Lower lobe of right lung (tissue), 2 donors: ENCODE measurements at places on chromosomes 4 and X. TPM values are rescaled to one million over a fixed set of nuclear protein-coding genes. Genes with fewer than 3 reads are reported as not detected.

The SLC9B1 gene
- 0.74 TPM for total RNA-seq

The NDST4 gene
- total RNA-seq: not detected

The SPINK2 gene
- total RNA-seq: not detected

The RGS12 gene
- total RNA-seq: 59.5 TPM

The SERTM2 gene
- 0.09 TPM for total RNA-seq

The FRMPD3 gene
- 0.24 TPM for total RNA-seq

- no peaks in the 10 kb centered on the region for H3K36me3 ChIP-seq
- H3K4me3 ChIP-seq: no peak overlapping the region
- H3K27me3 ChIP-seq: no peaks in the 10 kb centered on the region
- H3K4me1 ChIP-seq: no peaks in the 10 kb centered on the region
- DNase-seq: no peak
Measured at GRCh38 chr4:92241094-92241493, 62.7 kb upstream of the GRID2 start.

- DNase-seq: no peak
- H3K4me1 ChIP-seq: no peaks in the 10 kb centered on the region
- H3K27me3 ChIP-seq: no peaks in the 10 kb centered on the region
- no peaks in the 10 kb centered on the region for H3K36me3 ChIP-seq
- H3K27ac ChIP-seq: no peak overlapping the region
Measured at GRCh38 chrX:6149060-6149872, 79.4 kb downstream of the NLGN4X start.

DNA sequence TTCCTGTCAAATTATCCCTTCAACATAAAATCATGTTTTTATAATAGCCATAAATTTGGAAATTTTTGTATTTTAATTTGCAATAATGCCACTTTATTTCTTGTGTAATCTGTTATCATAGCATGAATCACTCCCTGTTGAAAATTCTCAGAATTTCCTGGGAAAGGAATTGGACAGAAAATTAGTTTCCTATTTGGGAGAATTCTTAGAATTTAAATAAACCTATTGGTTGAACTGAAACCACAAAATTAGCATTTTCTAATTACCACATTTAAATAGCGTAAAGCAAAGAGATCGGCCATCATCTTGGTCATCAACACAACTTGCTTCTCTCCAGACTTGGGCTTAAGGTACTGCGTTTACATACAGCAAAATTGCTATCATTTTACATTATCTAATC is at the start of gene CSN1S1:
TSS of gene CSN1S1 (plus strand) at position 301 of the 400 bp plus-strand sequence. CDS start 1,488 bp downstream, outside the sequence.
- H3K4me3 ChIP-seq: no peak within 1 kb of the TSS
- no peak within 1 kb of the TSS for H3K27ac ChIP-seq
- no peaks in the 10 kb centered on the region for H3K4me1 ChIP-seq

GRCh38 chrX:151889421-151889820 is 23.3 kb upstream of the MAGEA4 start:
- no peaks in the 10 kb centered on the region for H3K36me3 ChIP-seq
- no peak overlapping the region for H3K4me3 ChIP-seq
- H3K27ac ChIP-seq: no peak overlapping the region
- DNase-seq: no peak

- H3K4me1 ChIP-seq: no peaks in the 10 kb centered on the region
- DNase-seq: no peak
- no peak overlapping the region for H3K27ac ChIP-seq
Measured at GRCh38 chrX:45621376-45622041, 420.8 kb upstream of the DIPK2B start.

DNA sequence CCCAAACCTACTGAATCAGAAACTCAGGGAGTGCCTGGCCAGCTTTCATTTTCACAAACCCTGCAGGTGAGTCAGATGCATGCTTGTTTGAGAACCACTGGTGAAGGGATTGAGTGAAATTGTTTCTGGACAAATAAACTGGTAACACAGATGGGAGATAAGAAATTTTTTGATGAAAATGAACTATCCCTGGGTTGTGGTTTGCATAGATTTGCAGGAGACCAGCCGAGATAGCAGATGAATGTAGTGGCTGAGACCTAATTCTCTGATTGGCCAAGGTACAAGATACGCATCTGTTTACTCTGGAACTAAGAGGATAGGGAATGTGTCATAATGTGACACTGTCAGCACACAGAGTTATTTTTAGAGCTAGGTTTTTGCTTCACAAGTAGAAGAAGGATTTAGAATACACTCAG is 117.8 kb upstream of the NOCT start:
- H3K36me3 ChIP-seq: no peaks in the 10 kb centered on the region
- H3K27ac ChIP-seq: no peak overlapping the region
- H3K4me3 ChIP-seq: no peak overlapping the region
- H3K4me1 ChIP-seq: peaks cover 6% of the 10 kb centered on the region

DNA sequence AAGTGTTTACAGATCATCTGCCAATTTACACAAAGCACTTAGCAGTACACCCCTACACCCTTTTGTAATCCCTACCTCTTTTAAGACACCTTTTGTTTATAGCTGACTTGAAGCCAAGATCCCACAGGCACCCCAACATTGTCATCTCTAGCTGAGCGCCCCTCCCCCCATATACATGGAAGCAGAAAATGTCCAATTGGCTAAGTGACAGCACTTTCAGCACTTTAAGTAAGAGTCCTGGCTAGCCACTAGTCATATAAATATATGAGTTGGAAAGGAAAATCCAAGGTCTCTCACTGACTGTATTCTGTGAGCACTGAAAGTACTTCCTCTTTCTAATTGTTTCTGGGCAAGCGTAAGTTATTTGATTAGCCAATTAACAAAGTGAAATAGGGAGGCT is 108.2 kb downstream of the NSUN7 start:
- H3K27ac ChIP-seq: no peak overlapping the region
- peaks cover 14% of the 10 kb centered on the region for H3K4me1 ChIP-seq
- peaks cover 14% of the 10 kb centered on the region for H3K36me3 ChIP-seq
- H3K4me3 ChIP-seq: no peak overlapping the region
- H3K27me3 ChIP-seq: peaks cover 5% of the 10 kb centered on the region
- no peak for DNase-seq

DNA sequence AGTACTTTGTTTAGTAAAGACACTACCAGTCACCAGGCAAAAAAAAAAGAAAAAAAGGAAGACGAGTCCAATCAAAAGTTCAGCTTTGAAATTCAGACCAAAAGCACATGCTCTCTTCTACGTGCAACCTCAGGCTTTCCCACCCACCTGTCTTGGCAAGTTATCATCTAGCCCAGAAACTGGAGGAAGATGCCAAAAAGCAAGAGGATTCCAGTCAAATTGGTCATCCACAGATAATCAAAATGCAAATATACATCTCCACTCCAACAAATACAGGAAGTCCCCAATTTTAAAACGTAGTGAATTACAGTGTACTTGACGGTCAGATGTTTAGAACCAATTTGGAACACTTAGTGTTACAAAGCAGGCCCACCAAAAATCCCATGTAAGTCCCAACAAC is 96.5 kb downstream of the PALLD start:
- H3K4me1 ChIP-seq: no peaks in the 10 kb centered on the region
- H3K27ac ChIP-seq: no peak overlapping the region
- no peak for DNase-seq

DNA sequence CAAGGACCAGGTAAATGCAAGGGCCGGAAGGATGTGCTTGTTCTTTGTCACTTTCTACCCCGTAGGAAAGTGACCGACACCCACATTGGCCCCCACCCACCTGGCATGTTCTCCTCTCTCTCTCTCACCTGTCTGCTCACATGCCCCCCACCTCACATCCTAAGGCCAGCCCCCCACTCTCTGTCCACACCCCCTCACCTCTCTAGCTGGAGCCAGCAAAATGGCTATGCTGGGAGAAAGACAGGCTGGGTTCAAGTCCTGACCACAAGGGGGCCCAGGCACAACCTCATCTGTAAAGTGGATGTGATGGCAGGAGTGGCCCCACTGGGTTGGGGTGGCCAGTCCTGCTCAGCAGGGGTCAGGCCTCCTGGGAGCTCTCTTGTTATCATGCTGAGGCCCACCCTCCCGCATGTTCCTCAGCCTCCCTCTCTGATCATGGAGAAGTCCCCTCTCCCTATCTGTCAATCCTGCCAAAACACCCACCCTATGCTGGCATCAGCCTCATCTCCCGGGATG is 1.7 kb upstream of the PPP2R2C start:
- H3K27me3 ChIP-seq: peaks cover 68% of the 10 kb centered on the region
- no peak for DNase-seq
- H3K4me1 ChIP-seq: peaks cover 14% of the 10 kb centered on the region
- no peak overlapping the region for H3K4me3 ChIP-seq
- H3K27ac ChIP-seq: no peak overlapping the region

GRCh38 chr4:120777459-120777858 is 145.1 kb downstream of the PRDM5 start:
- H3K4me3 ChIP-seq: no peak overlapping the region
- DNase-seq: no peak
- H3K27me3 ChIP-seq: no peaks in the 10 kb centered on the region
- H3K27ac ChIP-seq: no peak overlapping the region
- no peaks in the 10 kb centered on the region for H3K36me3 ChIP-seq
- H3K4me1 ChIP-seq: no peaks in the 10 kb centered on the region

GRCh38 chr4:7646384-7647061 is 211.8 kb upstream of the PSAPL1 start:
- H3K4me1 ChIP-seq: peaks cover 16% of the 10 kb centered on the region
- H3K27ac ChIP-seq: no peak overlapping the region
- DNase-seq: peak; percentile 43
- no peaks in the 10 kb centered on the region for H3K27me3 ChIP-seq
